Activated CD8-positive, alpha-beta T cell treated with anti-CD3 and anti-CD28 coated beads for 36 hours (primary cell): ENCODE measurements at places on chromosomes 13 and 19. TPM values are rescaled to one million over a fixed set of nuclear protein-coding genes. Genes with fewer than 3 reads are reported as not detected.

Gene CCL25
- total RNA-seq: 0.29 TPM

- no peak for DNase-seq
Measured at GRCh38 chr13:34037636-34038540, 219.9 kb downstream of the RFC3 start.

GRCh38 chr19:5665781-5666513 is 14.4 kb downstream of the MICOS13 start:
- DNase-seq: no peak

GRCh38 chr13:101846701-101847100 is 394.2 kb downstream of the ITGBL1 start:
- DNase-seq: no peak

GRCh38 chr13:45940061-45940460 is 88.5 kb upstream of the SIAH3 start:
- no peak for DNase-seq

GRCh38 chr13:79194272-79194671 is 211.8 kb downstream of the RBM26 start:
- peak; percentile 81 for DNase-seq

DNA sequence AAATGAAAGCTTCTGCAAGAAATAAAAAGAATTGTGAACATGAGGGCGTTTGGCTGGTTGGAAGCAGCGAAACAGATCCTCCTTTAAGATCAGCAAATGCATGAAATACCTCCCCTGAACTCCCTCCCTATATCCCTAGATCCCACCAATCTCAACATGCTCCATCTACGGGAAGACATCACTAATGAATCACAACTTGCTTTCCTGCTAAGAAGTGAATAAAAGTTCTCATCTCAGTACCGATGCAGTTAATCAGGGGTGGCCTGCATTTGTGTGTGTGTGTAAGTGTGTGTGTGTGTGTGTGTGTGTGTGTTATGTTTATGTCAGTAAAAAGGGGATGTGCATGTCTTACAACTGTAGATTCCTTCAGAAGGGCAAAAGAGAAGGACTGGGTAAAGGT is 238.7 kb downstream of the LIG4 start:
- DNase-seq: no peak
